Endodermal cell (in vitro differentiated cells): ENCODE measurements at places on chromosomes 6 and 20. TPM values are rescaled to one million over a fixed set of nuclear protein-coding genes. Genes with fewer than 3 reads are reported as not detected.

GRCh38 chr6:82712826-82713225 is 349.2 kb downstream of the TPBG start:
- no peak overlapping the region for H3K27ac ChIP-seq
- DNase-seq = no peak
- H3K27me3 ChIP-seq = no peaks in the 10 kb centered on the region
- no peak overlapping the region for H3K4me3 ChIP-seq
- H3K4me1 ChIP-seq = no peaks in the 10 kb centered on the region

GRCh38 chr6:46039646-46040045 is 24.0 kb upstream of the CLIC5 start:
- H3K27ac ChIP-seq = no peak overlapping the region
- no peaks in the 10 kb centered on the region for H3K4me1 ChIP-seq
- DNase-seq = no peak
- H3K36me3 ChIP-seq = no peaks in the 10 kb centered on the region
- H3K27me3 ChIP-seq = peaks cover 18% of the 10 kb centered on the region

GRCh38 chr6:146650799-146651481 is 52.2 kb downstream of the ADGB start:
- H3K27me3 ChIP-seq = no peaks in the 10 kb centered on the region
- DNase-seq = no peak
- no peaks in the 10 kb centered on the region for H3K36me3 ChIP-seq
- H3K27ac ChIP-seq = no peak overlapping the region

LY6G6F gene
- total RNA-seq = not detected in 2 replicates
